Stimulated activated CD8-positive, alpha-beta memory T cell treated with anti-CD3 and anti-CD28 coated beads, Interleukin-15, amount 100 ng/mL, for 48 hours (primary cell): ENCODE measurements at places on chromosomes 3 and 15.

DNA sequence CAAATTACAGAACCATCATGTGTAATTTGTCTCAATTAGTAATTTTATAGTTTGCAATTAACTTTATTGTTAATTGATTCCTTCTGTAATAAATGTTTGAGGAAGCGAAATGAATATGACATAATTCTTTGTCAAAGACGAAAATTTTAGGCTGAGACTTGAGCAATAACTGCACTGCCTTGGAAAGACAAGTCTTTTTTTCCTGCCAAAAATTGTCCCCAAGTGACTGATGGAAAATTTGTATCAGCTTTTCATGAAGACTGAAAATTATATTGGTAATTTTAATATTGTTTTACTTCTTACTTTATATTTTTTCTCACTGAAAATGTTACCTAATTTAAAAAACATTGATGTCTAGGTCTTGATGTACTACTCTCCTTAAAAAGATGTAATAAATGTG is 622.6 kb downstream of the NLGN1 start:
- no peak for DNase-seq

DNA sequence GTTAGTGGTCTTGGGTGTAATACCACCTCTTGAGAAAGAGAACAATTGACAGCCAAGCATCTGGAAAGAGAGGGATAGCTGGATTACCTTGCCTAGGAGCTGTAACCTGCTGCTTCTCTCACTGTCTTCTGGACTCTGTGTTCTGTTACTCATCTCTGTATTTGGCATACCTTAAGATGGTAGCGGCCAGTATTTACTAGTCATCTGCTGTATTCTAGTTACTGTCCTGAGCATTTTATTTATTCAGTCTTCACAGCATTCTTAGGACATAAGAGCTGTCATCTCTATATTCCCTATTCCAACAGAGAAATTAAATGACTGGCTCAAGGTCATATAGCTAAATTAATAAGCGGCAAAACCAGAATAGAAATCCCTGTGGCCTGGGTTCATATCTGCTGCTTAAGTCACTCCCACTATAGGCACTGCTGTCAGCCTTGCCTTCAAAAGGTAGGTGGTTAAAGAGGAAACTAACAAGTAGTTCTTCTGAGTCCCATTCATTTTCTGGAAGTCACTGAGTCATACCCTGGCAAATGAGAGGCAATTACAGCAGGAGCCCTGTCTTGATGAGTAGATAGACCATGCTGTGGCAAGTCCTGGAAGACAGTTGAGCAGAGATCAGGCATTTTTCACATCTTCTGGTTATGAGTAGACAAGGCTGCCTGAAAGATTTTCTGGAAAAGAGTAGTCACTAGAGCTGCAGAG is 68.2 kb downstream of the RAB7A start:
- no peak for DNase-seq

- DNase-seq = no peak
Measured at GRCh38 chr15:64285871-64286270, 70.1 kb downstream of the CSNK1G1 start.

DNA sequence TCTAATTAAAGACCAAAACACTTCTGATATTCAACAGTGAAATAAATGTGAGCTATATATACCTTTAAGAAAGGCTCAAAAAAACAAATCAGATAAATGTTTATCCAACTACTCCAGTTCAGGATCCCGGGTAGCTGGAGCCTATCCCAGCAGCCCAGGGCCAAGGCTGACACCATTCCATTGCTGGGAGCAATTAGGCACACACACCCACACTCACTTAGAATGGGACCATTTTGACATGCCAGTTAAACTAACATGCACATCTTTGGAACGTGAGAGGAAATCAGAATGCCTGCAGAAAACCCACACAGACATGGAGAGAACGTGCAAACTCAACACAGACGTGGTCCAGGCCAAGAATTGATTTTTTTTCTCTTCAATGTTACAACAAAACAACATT is 30.0 kb upstream of the PLSCR4 start:
- no peak for DNase-seq

DNA sequence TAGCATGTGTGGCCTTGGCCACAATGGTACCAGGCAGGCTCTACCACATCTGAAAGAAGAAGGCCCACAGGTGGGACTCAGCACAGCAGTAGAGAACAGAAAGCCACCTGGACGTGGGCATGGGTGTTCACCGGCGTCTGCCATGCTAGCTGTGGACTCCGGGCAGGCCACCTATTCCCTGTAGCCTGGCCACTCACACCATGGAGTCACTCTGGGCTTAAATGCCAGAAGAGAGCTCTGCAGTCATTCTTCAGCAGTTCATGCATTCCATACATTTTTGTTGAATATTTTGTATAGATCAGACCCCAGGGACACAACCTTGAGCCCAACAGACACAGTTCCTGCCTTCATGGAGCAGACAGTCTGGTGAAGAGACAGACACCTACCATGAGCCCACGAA is 138.6 kb downstream of the SRGAP3 start:
- DNase-seq = no peak

GRCh38 chr3:61522060-61522459 is 39.3 kb upstream of the PTPRG start:
- no peak for DNase-seq

DNA sequence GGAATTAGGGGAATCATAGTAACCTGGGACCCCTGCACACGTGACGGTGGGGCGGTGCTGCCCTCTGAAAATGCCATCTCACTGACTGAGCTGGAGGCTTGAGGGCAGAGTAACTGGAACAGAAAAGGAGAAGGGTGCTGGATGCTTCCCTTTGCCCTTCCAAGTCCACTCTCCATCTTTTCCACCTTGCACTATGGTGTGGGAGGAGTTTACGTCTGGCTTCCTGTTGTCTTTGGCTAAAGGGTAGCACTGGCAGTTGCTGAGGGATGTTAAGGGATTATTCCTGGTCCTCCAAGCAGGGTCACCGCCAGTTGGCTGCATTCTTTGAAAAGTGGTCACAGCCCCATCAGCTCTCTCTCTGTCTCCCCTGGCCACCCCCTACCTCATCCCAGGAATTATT is 129.4 kb upstream of the SNTN start:
- DNase-seq = no peak

- DNase-seq = no peak
Measured at GRCh38 chr3:13022348-13023234, 50.6 kb downstream of the IQSEC1 start.

- no peak for DNase-seq
Measured at GRCh38 chr3:83065851-83066460, 1304.5 kb upstream of the GBE1 start.

- DNase-seq = no peak
Measured at GRCh38 chr15:66221126-66221525, 32.4 kb downstream of the MEGF11 start.

- DNase-seq = no peak
Measured at GRCh38 chr3:119015942-119016341, 18.7 kb downstream of the IGSF11 start.

GRCh38 chr3:193589616-193590015 is 3.4 kb upstream of the OPA1 start:
- DNase-seq = no peak

- no peak for DNase-seq
Measured at GRCh38 chr3:135915206-135915605, 50.3 kb upstream of the PPP2R3A start.

- no peak for DNase-seq
Measured at GRCh38 chr3:65128346-65128745, 440.5 kb upstream of the ADAMTS9 start.

DNA sequence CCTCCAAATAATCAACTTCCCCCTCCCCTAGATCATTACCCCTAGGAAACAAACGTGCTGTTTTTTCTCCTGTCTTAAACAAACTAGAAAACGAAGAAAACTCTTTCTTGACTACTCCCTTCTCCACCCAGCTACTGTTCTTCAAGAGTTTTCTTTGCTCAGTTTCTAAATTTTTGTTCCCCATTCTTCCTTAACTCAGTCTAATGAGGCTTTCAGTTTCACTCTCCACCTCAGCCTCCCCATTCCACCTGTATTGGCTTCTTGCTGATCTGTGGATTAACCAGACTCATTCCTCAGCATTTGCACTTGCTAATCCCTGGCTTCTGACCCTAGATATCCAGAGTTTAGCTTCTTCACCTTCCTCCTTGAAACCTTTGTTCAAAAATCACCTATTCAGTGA is 26.8 kb downstream of the SERPINI1 start:
- DNase-seq = no peak

- DNase-seq = no peak
Measured at GRCh38 chr15:31477301-31477700, 150.7 kb downstream of the KLF13 start.

- DNase-seq = peak; percentile 31
Measured at GRCh38 chr3:187616307-187616972, 53.8 kb downstream of the SST start.

DNA sequence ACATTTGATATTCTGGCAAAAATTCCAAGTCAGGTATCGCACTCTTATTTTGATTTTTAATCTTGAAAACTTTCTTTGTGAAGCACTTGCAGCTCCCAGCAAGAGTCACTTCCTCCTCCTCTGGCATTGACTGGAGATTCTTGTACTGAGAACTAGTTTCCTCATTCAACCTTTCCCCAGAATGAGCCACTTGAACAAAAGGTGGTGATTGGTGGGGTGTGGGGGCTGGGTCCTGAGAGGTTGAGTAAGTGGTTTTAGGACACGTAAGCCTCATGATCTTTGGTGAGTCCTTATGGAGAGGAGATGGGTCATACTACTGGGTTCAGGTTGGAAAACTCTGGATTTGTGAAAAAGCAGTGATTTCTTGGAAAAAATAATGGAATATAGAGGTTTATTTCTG is 32.3 kb upstream of the ONECUT1 start:
- DNase-seq = no peak

- DNase-seq = no peak
Measured at GRCh38 chr15:77104155-77104554, 33.2 kb upstream of the TSPAN3 start.
